ENCODE measurements at places on chromosomes 1 and 21. TPM values are rescaled to one million over a fixed set of nuclear protein-coding genes. Genes with fewer than 3 reads are reported as not detected.

LENEP gene
- total RNA-seq: 1.8 TPM

CHI3L1 gene
- total RNA-seq: not detected

TMOD4 gene
- 2.6 TPM for total RNA-seq

DNA sequence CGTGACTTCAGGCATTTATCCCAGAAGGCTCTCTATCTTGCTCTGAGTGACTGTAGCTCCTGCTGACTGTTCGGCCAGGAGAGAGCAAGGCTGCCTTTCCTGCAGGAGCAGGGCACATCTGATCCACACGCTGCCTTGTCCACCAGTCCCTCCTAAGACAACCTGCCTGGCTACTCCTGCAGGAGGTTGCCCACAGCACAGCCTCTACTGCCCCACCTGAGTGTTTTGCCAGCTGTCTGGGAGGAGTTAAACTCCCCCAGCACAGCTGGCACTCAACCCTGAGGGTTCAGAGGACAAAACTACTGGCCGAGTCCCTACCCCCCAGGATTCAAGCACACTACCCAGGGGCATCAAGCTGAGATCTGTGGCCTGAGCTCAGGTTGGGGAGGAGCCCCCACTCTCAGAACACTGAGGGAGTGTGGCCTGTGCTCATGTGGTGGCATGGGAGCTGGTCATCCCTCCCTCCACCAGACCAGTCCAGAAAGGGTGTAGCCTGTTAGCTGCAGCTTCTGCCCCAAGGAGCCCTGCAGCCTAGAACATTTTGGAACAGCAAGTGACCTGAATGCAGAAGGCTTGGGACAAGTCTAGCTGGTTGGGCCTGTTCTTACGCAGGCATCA, 237.3 kb downstream of the SLC44A5 start:
- no peak for DNase-seq

DNA sequence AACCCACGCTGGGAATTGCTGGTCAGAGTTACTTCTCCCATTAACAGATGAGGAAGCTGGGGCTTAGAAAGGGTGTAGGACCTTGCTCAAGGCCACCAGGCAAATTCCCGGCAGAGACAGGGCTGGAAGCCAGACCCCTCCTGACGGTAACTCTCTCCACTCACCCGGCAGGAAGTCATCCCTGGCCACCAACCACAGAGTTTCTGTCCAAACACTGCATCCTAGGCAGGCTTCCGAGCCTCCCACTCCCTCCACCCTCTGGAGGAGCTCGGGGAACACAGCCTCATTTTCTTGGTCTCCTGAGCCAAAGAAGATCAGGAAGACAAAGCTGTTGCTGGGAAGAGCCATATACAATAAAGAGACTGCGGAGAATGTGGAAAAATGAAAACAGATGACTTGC, 25.0 kb upstream of the ZNF436 start:
- DNase-seq: no peak

- DNase-seq: no peak
Measured at GRCh38 chr1:202122639-202123335, at the start of gene GPR37L1. Gene GPR37L1, plus strand, starts transcription at chr1:202122917. Its CDS starts 47 bp downstream, at chr1:202122964.
